ENCODE measurements at places on chromosomes 12 and 14. TPM values are rescaled to one million over a fixed set of nuclear protein-coding genes. Genes with fewer than 3 reads are reported as not detected.

USP44 gene
- 0.07 TPM for total RNA-seq

C3AR1 gene
- total RNA-seq, result not detected

MEG3 gene
- 52.4 TPM for total RNA-seq

KLHL33 gene
- total RNA-seq, result not detected

SYNDIG1L gene
- total RNA-seq, result not detected

ZNF384 gene
- 56.8 TPM for total RNA-seq

SYCP3 gene
- total RNA-seq, result not detected

SERPINA3 gene
- 10.6 TPM for total RNA-seq

SLCO1C1 gene
- total RNA-seq, result not detected

TMEM30B gene
- 0.29 TPM for total RNA-seq

JDP2 gene
- total RNA-seq, result 22.9 TPM

SERPINA9 gene
- total RNA-seq, result not detected

LALBA gene
- not detected for total RNA-seq

ZDHHC22 gene
- 0.18 TPM for total RNA-seq

RNASE7 gene
- not detected for total RNA-seq

CNPY2 gene
- total RNA-seq, result 162 TPM

OR4E2 gene
- not detected for total RNA-seq

KRT3 gene
- 0.08 TPM for total RNA-seq

CCDC177 gene
- 0.02 TPM for total RNA-seq

FGD6 gene
- total RNA-seq, result 15.1 TPM

TAS2R19 gene
- not detected for total RNA-seq

MGST1 gene
- total RNA-seq, result 807 TPM

Data from A549 treated with GW870086 at 1 μM for 4 hours (cell line).